ENCODE measurements at places on chromosomes 6 and 20.
A peak's percentile ranks its signal among the peaks of the same experiment; 100 is the strongest.

GRCh38 chr6:13272131-13273046 is 55.9 kb downstream of the TBC1D7 start:
- DNase-seq = no peak

- DNase-seq = peak; percentile 50
Measured at GRCh38 chr6:138571585-138572166, 72.4 kb upstream of the NHSL1 start.

- no peak for DNase-seq
Measured at GRCh38 chr6:126361832-126362440, 22.0 kb downstream of the CENPW start.

- DNase-seq = no peak
Measured at GRCh38 chr20:53773792-53774401, 180.3 kb upstream of the ZNF217 start.

DNA sequence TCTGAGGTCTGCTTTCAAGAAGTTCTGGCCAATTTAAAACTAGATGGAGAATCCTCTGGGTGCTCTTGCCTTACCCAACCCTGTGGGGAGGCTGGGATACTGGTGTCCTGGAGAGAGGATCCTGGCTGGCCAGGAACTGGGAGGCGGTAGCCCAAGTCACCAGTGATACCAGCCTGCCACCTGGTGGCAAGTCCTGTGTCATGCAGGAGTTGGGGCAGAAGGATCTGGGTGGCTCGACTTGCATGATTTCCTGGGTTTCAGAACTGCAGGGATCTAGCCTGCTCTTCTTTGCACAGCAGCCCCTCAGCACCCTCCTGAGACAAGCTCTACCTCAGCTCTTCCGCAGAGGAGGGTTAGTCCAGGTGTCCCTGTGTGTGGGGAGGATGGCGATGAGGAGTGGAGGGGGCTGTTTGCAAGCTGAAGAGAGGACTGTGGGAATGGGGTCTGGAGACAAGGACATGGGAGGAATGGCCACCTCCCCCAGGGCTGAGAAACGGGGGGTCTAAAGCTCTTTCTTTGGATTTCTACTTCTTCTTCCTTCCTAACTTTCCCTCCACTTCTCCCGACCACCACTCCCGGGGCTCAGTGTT is 4.2 kb downstream of the KCNK17 start:
- DNase-seq = peak; percentile 48

DNA sequence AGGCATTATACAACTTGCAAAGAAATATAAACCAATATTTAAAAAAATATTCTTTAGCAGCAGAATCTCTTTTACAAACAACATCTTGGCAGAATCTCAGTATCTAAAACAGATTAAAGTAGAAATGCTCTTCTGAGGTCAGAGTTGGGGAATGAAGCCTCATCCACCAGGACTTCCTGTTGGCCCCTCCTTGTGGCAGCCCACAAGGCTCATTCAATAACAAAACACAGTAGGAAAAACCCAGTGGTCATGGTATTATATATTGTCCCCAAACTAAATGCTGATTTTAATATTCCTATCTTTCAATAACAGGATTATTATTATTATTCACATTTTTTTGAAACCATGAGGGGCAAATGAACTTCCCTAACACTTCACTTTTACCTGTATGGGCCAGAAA is 368.6 kb downstream of the BTBD9 start:
- DNase-seq = no peak

- DNase-seq = no peak
Measured at GRCh38 chr20:50477239-50477872, 32.8 kb upstream of the PTPN1 start.

DNA sequence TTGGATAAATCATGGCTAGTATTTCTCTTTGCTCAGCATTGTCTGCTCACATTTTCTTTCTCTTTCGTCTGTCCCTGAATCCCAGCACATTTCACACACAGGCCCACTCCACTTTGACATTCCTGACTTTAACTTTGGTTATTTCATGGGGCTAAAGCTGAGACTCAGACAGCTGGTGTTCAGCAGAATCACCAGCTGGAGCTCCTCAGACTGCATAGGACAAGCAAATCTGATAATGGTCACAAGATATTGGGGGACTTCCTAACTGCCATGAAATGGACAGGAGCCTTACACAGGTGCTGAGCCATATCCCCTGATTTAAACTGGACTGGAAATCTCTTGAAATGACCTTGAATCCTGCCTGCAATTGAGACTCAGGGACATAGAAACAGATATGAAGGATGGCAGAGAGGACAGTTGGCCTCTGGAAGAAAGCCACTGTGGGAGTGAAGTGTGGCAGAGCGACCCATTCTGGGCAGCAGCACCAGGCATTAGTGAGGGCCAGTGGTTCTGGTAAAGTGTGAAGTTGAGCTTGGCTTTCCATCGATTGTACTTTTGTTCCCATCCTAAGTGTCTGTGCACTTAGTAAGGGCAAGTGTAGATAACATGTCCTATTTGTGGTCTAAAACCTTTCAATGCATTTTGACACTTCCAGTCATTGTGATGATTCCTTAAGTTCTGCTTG is 10.0 kb upstream of the IFNGR1 start:
- DNase-seq = no peak

DNA sequence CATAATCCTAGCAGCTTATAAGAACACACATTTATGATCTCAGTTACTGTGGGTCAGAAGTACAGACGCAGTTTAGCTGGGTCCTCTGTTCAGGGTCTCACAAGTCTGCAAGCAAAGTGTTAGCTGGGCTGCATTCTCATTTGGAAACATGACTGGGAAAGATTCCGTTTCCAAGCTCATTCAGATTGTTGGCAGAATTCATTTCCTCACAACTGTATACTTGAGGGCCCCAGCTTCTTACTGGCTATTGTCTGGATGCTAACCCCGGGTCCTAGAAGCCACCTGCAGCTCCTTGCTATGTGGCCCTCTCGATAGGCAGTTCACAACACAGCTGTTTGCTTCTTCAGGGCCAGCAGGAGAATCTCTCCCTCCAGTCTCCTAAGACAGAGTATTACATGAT is 13.1 kb downstream of the TCP11 start:
- DNase-seq = no peak

- DNase-seq = no peak
Measured at GRCh38 chr20:35333606-35334005, 41.4 kb upstream of the FAM83C start.

DNA sequence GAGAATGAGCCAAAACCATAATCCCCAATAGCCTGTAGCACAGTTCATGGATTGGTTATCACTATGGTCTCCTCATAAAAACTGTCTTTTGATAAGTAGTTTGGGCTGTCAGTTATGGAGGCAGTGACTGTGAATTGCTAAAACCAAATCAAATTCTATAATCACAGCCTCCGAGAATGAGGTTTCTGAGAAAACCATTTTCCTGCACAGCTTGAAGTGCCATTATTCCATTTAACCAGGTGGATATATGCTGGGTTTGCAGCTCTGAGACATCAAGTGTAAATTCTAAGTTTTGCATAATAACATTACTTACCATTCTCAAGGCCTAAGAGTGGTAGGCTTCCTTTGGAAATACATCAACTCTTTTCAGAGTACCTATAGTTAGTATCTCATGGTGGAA is 485.4 kb downstream of the FRK start:
- no peak for DNase-seq

DNA sequence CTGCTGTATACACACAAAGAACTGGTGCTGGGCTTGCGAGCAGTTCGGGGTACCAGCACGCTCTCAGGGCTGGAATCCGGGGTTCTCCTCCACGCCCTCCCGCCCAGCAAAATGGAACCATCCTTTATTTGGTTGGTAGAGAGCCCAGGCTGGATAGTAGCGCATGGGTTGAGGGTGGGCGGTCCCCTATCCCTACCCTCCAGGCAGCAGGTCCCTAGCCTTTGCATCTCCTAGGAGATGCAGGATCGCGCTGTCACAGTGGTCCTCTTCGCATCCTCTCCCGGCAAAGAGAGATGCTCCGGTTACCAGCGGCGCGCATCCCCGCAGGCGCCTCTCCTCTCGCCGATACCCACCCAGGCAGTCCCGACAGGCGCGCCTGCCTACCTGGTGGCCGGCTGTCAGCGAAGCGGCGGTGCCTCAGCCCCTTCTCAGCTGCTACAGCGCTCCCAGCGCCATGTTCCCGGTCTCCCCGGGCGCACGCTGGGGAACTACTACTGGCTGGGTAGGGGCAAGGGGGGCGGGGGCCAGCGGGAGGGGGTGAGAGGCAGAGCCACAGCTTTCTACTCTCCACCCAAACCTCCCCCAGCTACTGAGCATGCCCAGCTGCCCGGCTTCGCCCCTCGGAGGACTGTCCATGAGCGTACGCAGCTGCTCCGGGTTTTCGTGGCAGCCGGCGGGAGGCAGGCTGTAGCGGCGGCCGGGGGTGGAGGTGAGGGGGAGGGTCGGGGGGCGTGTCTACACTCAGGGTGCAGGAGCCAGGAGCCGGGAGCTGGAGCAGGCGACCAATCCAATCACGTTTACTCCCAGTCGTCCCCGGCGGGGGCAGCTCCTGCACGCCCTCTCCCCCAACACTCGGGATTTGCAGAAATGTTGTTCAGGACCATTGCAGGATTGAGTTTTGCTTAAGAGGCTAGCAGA is at the start of gene PAK5:
PAK5 (minus strand) TSS at position 699 of the 918 bp plus-strand sequence. CDS start 194,748 bp downstream, outside the sequence.
- peak; percentile 77 for DNase-seq

DNA sequence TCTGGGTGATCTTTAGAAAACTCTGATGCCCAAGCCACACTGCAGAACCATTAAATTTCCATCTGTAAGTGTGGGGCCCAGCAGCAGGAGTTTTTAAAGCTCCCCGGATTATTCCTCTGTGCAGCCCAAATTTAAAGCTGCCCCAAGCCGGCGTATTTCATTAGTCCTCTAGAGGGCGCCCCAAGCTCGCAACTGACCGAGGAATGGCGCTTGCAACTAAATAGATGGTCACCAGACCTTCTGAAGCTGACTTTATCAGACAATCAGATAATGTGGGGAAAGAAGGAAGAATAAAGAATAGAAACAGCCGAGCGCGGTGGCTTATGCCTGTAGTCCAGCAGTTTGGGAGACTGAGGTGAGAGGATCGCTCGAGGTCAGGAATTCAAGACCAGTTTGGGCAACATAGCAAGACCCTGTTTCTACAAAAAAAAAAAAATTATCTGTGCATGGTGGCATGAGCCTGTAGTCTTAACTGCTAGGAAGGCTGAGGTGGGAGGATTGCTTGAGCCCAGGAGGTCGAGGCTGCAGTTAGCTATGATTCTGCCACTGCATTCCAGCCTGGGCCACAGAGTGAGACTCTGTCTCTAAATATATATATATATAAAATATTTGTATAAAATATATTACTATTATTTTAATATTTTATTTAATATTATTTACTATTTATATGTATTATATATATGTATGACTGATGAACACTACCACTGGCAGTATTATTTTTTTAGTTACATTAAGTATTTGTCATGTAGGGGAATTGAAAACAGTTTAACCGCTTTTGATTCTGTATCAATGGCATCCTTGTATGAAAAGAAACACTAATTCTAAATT is 56.0 kb downstream of the OTOR start:
- peak; percentile 35 for DNase-seq

- no peak for DNase-seq
Measured at GRCh38 chr6:158744986-158745430, 74.2 kb downstream of the EZR start.

DNA sequence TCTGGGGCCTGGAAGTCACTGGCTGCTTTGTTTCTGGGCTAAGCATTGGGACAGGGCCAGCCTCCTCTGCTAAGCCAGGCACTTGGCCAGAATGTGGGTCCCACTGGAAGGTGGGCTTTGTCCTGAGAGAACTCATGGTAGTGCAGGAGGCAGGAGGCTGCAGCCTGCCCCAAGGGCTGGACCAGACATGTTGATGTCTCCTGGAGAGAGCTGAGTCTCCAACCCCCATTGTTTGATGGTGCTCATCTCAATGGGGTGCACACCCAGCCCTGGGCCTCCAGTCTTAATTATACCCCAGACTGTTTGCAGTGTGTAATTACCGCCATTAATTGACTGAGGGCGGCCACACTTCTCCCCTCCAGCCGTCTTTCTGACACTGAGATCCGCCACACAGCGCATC is 220.5 kb upstream of the PMEPA1 start:
- DNase-seq = no peak

GRCh38 chr6:44255105-44255808 is 2.1 kb downstream of the SLC35B2 start:
- DNase-seq = no peak

DNA sequence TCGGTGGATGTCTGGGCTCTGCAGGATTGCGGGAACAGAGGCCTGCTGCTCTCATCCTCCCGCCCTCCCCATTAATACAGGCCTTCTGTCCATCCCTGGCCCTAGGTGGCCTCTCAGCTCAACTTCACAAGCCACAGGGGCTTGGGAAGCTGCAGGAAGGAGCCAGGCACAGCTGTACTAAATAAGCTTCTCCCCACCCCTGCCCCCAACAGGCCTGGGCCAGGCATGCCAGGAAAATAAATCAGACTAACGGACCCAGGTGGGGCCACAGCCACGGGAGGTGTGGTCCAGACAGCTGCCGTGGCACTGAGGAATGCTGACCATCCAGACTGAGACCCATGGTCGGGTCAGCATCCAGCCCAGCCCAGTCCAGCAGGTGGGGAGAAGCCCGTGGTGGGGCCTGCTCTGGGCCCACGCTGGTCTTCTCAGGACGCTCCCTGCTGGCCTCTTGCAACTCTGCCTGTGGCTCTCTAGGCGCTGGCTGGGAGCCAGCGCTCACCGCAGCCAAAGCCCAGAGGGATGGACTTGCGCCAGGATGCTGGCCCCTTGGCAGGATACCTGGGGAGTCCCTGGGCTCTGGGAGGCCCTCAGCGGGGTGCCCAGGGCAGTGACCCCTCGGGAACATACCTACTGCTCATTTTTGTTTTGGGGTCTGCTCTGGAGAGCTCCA is 8.6 kb upstream of the YTHDF1 start:
- DNase-seq = peak; percentile 58

- no peak for DNase-seq
Measured at GRCh38 chr6:170345662-170346061, 39.1 kb downstream of the FAM120B start.

- no peak for DNase-seq
Measured at GRCh38 chr6:36136034-36136433, 5.7 kb downstream of the MAPK13 start.

DNA sequence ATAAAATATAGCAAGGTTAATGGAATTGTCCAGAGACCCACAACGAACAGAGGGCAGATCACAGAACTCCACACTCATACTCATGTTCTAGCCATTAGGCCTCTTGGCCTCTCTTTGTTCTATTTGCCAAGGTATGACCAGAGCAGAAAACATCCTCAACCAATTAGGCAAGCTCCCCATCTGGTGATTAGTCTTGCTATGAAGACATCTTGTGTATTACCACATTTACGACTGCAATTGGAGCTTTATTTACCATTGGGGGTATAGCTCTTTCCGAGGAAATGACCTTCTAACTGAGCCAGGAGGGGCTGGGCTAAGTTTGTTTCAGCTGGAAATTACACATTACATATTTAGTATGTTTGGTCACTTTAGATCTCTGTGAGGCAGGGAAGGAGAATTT is 593.9 kb downstream of the CD109 start:
- DNase-seq = no peak

DNA sequence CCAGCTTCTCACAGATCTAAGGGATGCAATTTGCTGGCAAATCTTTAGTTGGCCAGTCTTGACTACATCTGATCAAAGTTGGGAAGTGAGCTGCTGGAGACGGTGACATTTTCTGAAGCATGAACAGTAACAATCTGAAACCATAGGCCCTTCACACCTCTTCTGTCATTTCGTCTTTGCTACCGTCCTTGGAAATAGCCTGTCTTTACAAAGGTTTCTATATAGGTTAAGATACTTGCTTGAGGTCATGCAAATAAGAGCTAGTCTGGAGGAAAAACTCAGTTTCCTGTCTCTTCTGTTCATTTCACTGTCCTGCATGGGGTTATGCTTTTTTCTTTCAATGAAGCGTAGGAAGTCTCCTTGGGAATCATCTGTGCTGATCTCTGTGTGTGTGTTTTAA is 55.6 kb downstream of the CARMIL1 start:
- DNase-seq = no peak

GRCh38 chr20:59160389-59161115 is 3.1 kb upstream of the ZNF831 start:
- DNase-seq = no peak

All from right kidney (tissue), 9 donors.